T-cell (primary cell): ENCODE measurements at places on chromosomes 5 and 9.

- no peak for DNase-seq
Measured at GRCh38 chr9:2163231-2163885, 148.2 kb downstream of the SMARCA2 start.

GRCh38 chr5:171115519-171115918 is 193.5 kb upstream of the TLX3 start:
- no peak for DNase-seq

DNA sequence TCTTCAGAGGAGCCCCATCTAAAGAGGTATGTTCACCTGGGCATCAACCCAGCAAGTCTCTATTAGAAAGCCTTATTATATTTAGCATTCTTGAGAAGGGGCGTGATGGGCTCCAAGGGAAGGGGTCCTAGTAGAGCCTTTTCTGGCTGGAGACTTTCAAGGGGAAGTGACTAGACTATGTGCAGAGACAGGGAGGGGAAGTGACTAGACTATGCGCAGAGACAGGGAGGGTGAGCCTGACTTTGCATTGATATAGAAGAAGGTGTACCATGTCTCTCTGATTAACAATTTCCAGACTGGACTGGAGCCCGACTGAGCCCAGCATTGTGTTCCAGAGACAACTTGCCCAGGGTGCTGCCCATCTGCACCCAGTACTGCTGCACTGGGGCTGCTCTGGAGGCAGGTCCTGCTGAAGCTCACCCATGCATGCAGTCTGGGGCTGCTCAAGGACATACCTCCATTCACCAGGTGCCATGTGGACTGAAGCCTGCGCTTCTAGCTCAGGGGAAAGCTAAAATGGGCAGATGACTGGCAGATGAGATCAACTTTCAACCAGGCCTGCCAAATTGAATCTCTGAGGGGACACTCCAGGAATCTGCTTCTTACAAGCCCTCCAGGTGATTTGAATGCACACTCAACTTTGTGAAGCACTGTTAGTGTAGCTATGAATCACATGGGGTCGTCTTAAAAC is 83.0 kb upstream of the GNA14 start:
- no peak for DNase-seq

- DNase-seq, result no peak
Measured at GRCh38 chr5:25453500-25453899, 808.7 kb upstream of the CDH10 start.

- no peak for DNase-seq
Measured at GRCh38 chr5:42090162-42090561, 165.1 kb downstream of the FBXO4 start.

- no peak for DNase-seq
Measured at GRCh38 chr9:99752417-99753109, 69.1 kb upstream of the NR4A3 start.

DNA sequence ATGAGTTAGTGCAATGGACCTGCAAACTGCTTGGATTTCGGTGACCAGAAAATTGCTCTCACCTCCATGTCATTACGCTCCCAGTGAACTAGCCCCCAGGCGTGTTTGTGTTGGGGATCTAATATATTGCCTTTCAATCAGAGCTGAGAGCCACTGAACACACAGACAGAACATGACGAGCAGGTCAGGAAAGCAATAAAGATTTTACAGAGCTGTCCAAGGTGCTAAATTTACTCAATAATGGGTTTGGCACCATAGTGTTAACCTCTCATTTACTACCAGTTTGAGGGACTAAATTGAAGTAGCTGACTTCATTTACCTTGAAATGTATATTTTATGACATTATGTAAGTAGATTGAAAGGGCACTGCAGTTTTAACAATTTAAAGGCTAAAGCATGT is 383.0 kb downstream of the EBF1 start:
- DNase-seq, result no peak

- no peak for DNase-seq
Measured at GRCh38 chr9:130714586-130715110, 21.1 kb downstream of the EXOSC2 start.

DNA sequence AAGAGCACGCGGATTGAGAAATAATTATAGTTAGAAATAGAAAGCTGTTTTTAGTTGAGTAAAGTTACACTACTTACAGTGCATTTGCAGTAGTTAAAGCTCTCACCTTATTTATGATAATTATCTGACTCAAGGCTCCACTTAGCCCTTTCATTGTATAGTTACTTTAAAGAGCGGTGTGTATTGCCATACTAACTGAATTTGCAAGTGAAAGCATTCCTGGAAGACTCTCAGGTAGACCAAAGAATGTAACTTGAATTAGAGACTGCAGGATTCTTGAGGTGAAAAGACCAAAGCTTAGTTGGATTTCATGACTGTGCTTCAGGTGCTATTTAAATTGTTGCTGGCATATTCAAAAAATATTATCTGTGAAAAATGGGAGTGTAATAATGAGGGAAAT is 4.2 kb upstream of the RASA1 start:
- DNase-seq, result no peak

GRCh38 chr9:35675204-35675603 is 1.5 kb downstream of the CA9 start:
- DNase-seq, result no peak

DNA sequence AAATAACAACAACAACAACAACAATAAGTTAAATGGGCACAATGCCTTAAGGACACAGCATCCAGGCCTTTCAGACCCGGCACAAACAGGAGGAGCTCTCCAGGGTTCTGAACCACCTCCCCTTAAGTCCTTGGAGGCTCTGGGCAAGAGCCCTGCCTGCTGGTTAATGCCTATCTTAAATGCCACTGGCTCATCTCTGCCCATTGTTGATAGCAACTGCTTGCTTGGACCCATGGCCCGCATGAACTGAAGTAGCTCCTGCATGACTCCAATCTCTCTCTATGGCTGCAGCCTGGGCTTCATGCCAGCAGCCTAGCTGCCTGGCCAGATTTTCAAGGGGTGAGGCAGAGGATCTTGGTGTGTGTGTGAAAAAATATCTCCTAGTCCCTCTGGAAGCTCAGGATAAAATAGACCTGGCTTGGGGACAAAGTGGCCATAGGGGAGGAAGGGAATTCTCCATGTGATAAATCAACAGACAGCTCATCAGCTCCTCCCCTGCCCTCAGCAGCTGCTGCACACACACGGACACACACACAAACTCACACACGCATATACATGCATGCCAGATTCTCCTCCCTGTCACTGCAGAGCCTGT is 27.4 kb downstream of the FAM219A start:
- no peak for DNase-seq

DNA sequence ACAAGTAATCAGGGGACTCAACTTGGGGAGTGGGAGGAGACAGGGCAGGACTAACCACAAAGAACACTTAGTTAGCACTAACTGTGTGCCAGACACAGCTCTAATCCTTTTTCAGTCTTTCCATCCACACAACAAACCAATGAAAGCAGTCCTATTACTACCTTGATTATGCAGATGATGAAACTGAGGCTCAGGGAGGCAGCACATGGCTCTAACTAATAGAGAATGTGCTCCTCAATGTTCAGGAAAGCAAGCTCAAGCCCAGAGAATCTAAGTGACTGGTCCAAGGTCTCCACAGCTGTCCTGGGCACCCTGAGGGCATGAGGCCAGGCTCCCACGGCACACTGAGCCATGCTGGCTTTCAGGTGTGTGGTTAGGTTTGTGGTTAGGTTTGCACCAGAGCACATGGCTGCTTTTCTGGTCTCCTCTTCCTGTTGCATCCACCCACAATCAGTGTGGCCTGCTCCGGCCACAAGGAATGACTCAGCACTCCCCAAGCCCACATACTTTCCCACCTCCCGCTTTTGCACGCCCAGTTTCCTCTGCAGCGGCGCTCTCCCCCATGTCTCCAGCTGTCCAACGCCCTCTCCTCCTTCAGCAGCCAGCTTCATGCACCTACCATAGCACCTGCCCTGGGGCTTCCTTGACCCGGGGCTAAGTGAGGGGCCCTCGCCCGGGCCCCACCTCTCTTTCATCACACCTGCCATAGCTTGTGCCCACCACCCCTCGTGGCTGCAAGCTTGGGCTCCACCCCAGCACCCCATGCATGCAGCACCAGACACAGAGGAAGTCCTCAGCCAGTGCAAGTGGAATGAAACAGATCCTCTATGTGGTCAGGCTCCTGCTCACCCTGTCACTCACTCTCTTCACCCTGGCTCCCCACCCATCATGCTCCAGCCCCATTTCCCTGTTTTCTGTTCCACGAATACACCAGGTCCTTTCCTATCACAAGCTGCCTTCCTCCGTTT is 133.1 kb downstream of the GABBR2 start:
- no peak for DNase-seq

GRCh38 chr9:17121264-17121663 is 13.6 kb upstream of the CNTLN start:
- DNase-seq, result no peak

GRCh38 chr5:153901449-153901848 is 137.3 kb downstream of the FAM114A2 start:
- no peak for DNase-seq

DNA sequence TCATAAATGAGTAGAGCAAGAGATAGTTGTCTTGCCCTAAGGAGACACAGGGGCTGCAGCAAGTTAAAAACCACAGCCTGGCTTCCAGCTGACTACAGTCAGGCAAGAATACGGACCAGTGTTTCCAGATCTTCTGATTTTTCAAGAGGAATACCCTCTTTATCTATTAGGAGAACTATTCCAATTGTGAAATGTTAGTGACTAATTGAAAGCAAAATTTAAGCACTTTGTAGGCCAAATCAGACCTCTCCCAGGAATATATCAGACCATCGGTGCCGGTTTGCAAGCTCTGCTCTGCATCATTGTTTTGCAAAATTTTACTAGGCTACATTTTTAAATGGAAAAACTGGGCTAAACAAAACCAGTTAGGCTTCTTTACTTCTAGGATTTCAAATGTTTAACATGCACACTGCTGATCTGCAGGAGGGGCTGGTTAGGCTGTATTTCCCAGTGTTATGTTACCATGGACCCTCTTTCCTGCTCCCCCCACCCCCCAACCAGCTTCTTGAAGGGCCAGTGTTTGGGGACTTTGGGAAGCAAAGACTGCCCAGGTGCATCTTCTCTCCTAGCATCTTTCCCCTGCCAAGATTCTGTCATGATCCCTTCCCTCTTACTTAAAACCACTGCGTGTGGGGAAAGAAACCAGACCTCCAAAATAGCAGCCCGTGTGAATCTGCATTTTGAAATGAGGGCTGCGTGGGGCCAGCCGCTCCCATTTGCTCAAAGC is 1.1 kb upstream of the ARSI start:
- no peak for DNase-seq

- no peak for DNase-seq
Measured at GRCh38 chr5:53019320-53019719, 30.2 kb downstream of the ITGA2 start.

- no peak for DNase-seq
Measured at GRCh38 chr5:168187614-168188013, 103.8 kb upstream of the WWC1 start.

DNA sequence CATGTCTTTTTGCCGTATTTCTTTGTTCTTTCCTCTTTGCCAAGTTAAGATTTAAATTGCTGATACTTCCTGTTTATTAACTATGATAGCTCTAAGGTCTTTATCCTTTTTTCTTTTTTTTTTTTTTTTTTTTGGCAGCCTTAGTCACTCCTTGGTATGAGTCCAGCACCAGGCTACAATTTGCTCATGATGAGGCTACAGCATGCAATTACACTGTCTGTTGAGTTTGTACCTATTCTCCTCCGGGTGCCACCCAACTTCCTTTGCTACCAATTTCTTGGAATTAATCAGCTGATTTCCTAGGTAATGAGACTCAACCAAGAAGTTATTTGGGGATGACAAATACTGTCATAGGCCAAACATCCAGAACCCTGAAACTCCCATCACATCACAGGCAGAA is 25.5 kb downstream of the ACTL7B start:
- DNase-seq, result no peak

GRCh38 chr5:171895081-171895480 is 109.5 kb downstream of the SMIM23 start:
- no peak for DNase-seq

DNA sequence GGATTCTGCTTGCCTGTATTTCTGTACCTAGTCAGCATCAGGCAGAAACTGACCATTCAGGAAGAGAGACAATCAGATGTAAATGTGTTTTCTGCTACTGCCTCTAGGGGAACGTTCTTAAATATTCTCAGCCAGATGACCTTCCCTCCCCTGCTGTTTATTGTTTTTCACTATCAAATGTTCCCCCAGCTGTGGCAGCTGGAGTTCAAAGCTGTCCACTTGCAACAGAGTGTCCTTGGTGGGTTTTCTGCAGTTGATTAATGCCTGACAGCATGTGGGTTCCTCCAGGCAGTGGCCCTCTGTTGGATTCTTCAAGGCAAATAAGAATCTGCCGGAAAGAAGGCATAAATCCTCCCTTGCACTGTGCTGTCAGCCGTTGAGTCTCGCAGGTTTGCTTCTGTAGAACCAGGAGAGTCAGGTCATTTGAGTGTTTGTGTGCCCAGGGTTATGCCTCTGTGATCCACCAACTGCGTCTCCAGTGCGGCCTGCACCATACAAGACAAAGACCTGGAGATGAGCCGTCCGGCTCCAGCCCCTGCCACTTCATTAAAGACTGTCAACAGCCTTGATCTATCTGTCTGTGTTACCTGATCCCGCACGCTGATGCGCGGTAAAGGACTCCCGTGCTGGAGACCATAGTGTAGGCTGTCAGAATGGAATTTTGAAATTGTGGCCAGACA is 203.4 kb downstream of the GADD45G start:
- no peak for DNase-seq

- no peak for DNase-seq
Measured at GRCh38 chr9:7456377-7456776, 343.2 kb downstream of the DMAC1 start.

- DNase-seq, result no peak
Measured at GRCh38 chr5:439181-439580, 3.8 kb upstream of the EXOC3 start.

DNA sequence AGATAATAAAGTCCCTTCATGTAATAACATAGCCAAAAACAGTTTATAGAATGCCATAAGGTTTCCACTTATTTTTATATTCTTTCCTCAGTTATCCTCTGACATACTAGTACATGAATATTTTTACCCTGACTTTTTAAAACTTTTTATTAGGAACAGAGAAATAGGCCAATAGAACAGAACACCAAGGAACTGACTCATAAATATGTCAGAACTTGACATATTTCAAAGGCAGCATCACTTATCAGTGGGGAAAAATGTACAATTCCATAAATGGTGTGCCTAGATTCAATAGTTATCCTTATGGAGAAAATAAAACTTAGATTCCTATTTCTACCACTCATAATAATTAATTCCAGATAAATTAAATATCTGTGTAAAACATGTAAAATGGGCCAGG is 9.4 kb downstream of the STARD4 start:
- DNase-seq, result no peak
